Uterus (tissue), 4 donors: ENCODE measurements at places on chromosomes 1 and 21. TPM values are rescaled to one million over a fixed set of nuclear protein-coding genes. Genes with fewer than 3 reads are reported as not detected.

GRCh38 chr1:201954263-201955008, 867 bp upstream of the TIMM17A start:
- peak overlapping the region; percentile 66 for H3K4me3 ChIP-seq
- DNase-seq, result no peak
- no peaks in the 10 kb centered on the region for H3K27me3 ChIP-seq
- no peaks in the 10 kb centered on the region for H3K36me3 ChIP-seq
- H3K4me1 ChIP-seq, result no peaks in the 10 kb centered on the region

- no peaks in the 10 kb centered on the region for H3K36me3 ChIP-seq
- no peaks in the 10 kb centered on the region for H3K27me3 ChIP-seq
- H3K4me3 ChIP-seq, result no peak overlapping the region
- DNase-seq, result no peak
- H3K27ac ChIP-seq, result no peak overlapping the region
These were observed 205.1 kb upstream of the SGIP1 start for GRCh38 chr1:66328896-66329295.

DNA sequence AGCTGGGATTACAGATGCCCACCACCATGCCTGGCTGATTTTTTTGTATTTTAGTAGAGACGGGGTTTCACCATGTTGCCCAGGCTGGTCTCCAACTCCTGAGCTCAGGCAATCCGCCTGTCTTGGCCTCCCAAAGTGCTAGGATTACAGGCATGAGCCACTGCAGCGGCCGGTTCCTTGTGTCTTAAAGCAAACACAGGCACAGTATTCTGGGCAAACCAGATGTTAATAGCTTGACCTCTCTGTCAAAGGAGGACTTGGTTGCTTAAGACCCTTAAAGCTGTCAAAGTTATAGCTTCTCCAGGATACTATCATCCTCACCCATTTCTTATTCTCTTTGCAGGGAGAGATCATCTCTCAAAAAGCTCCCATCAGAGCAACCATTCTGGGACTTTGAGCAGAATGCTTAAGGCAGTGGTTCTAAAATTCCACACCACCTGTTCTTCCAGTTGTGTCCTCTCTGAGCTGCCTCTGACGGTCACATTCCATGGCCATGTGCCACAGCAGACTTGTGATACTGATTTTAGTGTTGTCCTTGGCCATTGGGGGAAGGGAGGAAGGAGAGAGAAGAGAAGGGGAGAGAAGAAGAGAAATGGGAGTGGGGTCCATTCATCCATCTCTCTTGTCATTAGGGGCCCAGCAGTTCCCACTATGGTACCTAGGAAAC, 81.8 kb downstream of the PBX1 start:
- H3K27me3 ChIP-seq, result no peaks in the 10 kb centered on the region
- peak overlapping the region; percentile 83 for H3K27ac ChIP-seq
- DNase-seq, result no peak
- no peaks in the 10 kb centered on the region for H3K36me3 ChIP-seq
- H3K4me3 ChIP-seq, result no peak overlapping the region

GRCh38 chr1:175885326-175885725, 141.9 kb upstream of the TNR start:
- no peak for DNase-seq
- H3K4me3 ChIP-seq, result no peak overlapping the region
- no peak overlapping the region for H3K27ac ChIP-seq
- no peaks in the 10 kb centered on the region for H3K4me1 ChIP-seq

The OR10Z1 gene
- total RNA-seq, result not detected

The SLC9A1 gene
- total RNA-seq, result 3.1 TPM

DNA sequence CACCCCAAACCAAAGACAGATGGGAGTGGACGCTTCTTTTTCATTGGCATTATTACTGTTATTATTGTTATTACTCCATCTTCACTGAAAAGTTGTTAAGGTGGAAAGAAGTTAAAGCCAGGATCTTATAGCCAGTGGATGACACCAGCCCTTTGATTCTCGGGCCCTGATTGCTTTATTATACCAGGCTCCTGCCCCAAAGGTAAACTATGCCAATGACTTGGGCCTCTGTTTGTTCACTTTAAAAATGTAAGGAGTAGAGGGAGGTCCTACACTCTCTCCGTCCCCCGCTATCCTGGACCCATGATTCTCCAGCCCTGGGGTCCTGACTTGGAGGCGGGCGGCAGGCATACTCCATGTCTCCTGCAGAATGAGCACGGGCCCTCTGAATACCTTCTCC, 106.8 kb downstream of the TOMM20 start:
- H3K27me3 ChIP-seq, result no peaks in the 10 kb centered on the region
- no peak overlapping the region for H3K4me3 ChIP-seq
- H3K4me1 ChIP-seq, result peaks cover 6% of the 10 kb centered on the region

The PRAMEF10 gene
- total RNA-seq, result not detected

DNA sequence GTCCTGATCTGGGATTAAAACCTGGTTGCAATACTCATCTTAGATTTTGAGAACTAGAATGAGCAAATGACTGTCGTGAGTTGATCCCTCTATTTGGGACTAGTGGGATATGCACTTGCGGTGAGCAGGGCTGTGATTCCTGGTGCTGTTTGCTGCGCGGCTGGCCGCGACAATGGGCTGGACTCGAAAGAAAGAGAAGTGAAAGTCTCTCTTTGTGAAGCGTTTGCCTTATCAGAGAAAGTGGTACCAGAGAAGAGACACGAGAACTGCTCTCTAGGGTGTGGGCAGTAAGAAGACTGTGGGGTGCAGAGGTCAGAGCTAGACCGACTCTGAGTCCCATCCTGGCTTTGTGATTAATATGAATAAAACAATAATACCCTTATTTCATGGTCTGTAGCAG, 8.6 kb downstream of the ST6GALNAC3 start:
- H3K36me3 ChIP-seq, result no peaks in the 10 kb centered on the region
- DNase-seq, result no peak
- H3K27me3 ChIP-seq, result no peaks in the 10 kb centered on the region
- no peak overlapping the region for H3K27ac ChIP-seq
- no peak overlapping the region for H3K4me3 ChIP-seq
- peaks cover 4% of the 10 kb centered on the region for H3K4me1 ChIP-seq

- DNase-seq, result no peak
- H3K36me3 ChIP-seq, result no peaks in the 10 kb centered on the region
- no peak overlapping the region for H3K4me3 ChIP-seq
- no peak overlapping the region for H3K27ac ChIP-seq
- no peaks in the 10 kb centered on the region for H3K27me3 ChIP-seq
These were observed 21.8 kb downstream of the RC3H1 start for GRCh38 chr1:174000371-174000770.

The TBX19 gene
- 1.4 TPM for total RNA-seq

DNA sequence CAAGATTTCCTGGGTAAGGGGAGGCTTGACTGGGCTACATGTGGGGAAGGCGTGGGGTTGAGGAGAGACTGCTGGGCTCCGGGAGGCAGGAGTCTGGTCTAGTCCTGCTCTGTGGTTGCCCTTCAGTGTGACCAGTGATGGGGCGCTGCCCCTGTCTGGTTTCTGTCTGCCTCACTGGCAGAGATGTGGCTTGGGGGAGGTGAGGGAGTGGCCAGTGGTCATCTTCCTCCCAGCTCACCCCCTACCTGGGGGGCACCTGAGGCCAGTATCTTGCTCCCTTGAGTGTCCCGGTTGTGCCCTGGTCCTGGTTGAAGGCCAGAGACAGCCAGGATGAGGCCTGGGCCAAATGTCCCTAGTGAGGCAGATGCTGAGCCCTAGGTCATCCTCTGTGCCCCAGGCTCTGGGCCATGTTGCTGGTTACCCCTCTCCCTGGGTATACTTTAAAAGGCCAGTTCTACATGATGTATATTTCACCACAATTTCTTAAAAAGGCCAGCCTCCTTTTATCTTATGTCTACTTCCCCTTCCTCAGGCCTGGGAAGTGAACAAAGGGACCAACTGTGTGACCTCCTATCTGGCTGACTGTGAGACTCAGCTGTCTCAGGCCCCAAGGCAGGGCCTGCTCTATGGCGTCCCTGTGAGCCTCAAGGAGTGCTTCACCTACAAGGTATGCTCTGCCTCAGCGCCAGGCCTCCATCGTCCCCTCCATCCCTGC, 10.5 kb downstream of the FAAH start:
- no peak overlapping the region for H3K4me3 ChIP-seq
- no peaks in the 10 kb centered on the region for H3K4me1 ChIP-seq
- H3K27ac ChIP-seq, result no peak overlapping the region
- no peaks in the 10 kb centered on the region for H3K27me3 ChIP-seq

GRCh38 chr1:180916771-180917170, 4.1 kb downstream of the KIAA1614 start:
- H3K27ac ChIP-seq, result no peak overlapping the region
- no peaks in the 10 kb centered on the region for H3K27me3 ChIP-seq
- no peak for DNase-seq
- no peak overlapping the region for H3K4me3 ChIP-seq

DNA sequence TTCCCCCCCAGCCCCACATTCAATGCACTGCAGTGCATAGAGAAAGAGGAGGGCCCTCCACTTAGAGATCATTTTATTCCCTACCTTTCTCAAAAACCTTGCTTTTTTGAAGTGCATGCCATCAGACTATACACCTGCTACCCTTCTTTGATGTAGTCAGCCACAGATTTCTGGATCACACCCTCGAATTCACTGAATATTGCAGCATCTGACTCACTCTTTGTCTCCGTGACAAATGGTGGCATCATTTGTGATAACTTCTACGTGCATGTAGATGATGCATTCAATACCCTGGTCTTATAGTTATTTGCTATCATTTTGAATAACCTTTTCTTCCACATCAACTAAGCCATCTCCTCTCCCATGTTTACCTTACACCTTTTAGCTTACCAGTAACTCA, 310.3 kb upstream of the SGIP1 start:
- no peaks in the 10 kb centered on the region for H3K27me3 ChIP-seq
- no peak overlapping the region for H3K27ac ChIP-seq
- no peaks in the 10 kb centered on the region for H3K4me1 ChIP-seq
- no peak for DNase-seq
- no peaks in the 10 kb centered on the region for H3K36me3 ChIP-seq

The NBL1 gene
- total RNA-seq, result 74.8 TPM

- no peak overlapping the region for H3K4me3 ChIP-seq
- H3K27me3 ChIP-seq, result no peaks in the 10 kb centered on the region
- H3K36me3 ChIP-seq, result no peaks in the 10 kb centered on the region
- no peak overlapping the region for H3K27ac ChIP-seq
These were observed 7.4 kb downstream of the SLC30A2 start for GRCh38 chr1:26038477-26038876.

The TNFSF4 gene
- 1.5 TPM for total RNA-seq

The SCMH1 gene
- 105 TPM for total RNA-seq

- no peak overlapping the region for H3K4me3 ChIP-seq
- DNase-seq, result no peak
- no peaks in the 10 kb centered on the region for H3K27me3 ChIP-seq
- H3K27ac ChIP-seq, result no peak overlapping the region
- H3K4me1 ChIP-seq, result no peaks in the 10 kb centered on the region
- no peaks in the 10 kb centered on the region for H3K36me3 ChIP-seq
These were observed 801.7 kb upstream of the BRINP3 start for GRCh38 chr1:191279266-191279800.

DNA sequence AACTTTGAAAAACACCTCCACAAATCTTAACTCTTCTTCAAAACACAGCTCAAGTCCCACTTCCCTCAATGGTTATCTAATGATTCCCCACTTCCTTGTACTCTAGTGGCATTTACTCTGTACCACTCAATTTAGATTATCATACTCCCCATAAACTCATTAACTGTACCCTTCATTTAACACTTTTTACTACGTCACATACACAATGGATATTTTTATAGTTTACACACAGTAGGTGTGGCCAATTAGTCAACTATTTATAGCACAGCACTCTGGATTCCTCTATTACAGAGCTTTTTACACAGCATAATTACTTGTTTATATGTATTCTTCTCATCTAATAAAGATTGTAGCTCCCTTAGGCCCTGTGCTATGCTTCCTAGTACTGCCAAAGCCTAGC, 62.1 kb downstream of the FOXJ3 start:
- H3K27me3 ChIP-seq, result no peaks in the 10 kb centered on the region
- no peaks in the 10 kb centered on the region for H3K36me3 ChIP-seq
- H3K4me3 ChIP-seq, result no peak overlapping the region
- no peaks in the 10 kb centered on the region for H3K4me1 ChIP-seq
- no peak for DNase-seq
- H3K27ac ChIP-seq, result no peak overlapping the region

DNA sequence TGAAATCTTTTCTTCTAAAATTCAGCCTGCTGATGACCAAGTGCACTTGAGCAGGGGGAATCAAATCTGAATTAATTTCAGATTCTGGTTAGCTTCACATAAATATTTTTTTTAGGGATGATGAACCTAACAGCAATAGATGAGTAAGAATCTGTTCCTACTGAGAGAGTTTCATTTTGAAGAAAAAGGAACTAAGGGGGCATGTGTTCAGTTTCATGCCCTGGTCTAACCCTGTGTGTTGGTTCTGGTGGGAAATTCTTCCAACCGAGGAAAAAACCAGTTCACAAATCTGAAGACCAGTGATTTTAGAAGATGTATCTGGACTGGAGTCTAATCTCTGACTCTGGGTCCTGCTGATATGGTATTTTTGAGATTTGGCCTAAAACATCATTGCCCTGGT, 13.7 kb downstream of the SELL start:
- no peak overlapping the region for H3K4me3 ChIP-seq
- no peak for DNase-seq
- H3K4me1 ChIP-seq, result no peaks in the 10 kb centered on the region
- no peak overlapping the region for H3K27ac ChIP-seq

The C1orf210 gene
- total RNA-seq, result 0.62 TPM

The LDLRAP1 gene
- total RNA-seq, result 8.5 TPM

The FCRL6 gene
- not detected for total RNA-seq

GRCh38 chr21:41765973-41766882, 624 bp downstream of the RIPK4 start:
- H3K27ac ChIP-seq, result no peak overlapping the region
- no peaks in the 10 kb centered on the region for H3K4me1 ChIP-seq

The CFAP107 gene
- total RNA-seq, result not detected

DNA sequence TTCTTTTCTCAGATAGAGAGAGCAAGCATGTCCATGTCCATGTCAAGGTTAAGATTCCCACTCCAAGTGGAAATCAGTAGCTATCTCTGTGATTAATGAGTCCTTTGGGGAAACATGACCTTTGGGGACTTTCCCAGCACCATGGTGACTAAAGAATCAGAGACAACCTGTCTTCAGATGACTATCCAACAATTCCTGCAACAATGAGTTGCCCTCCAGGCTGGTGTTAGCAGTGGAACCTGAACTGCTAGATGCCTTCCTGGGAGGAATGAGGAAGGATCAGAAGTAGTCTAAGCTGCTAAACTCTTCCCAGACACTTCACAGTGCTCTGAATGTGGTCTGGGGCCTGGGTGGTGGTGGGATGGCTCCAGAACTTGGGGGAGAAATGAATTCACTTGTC, 6.5 kb downstream of the S100A9 start:
- no peaks in the 10 kb centered on the region for H3K4me1 ChIP-seq
- no peak overlapping the region for H3K27ac ChIP-seq
- no peak overlapping the region for H3K4me3 ChIP-seq
- no peaks in the 10 kb centered on the region for H3K36me3 ChIP-seq
- no peak for DNase-seq
- H3K27me3 ChIP-seq, result no peaks in the 10 kb centered on the region

GRCh38 chr1:48916130-48917069, 139.7 kb upstream of the BEND5 start:
- no peak overlapping the region for H3K4me3 ChIP-seq
- no peaks in the 10 kb centered on the region for H3K4me1 ChIP-seq
- H3K27me3 ChIP-seq, result no peaks in the 10 kb centered on the region
- DNase-seq, result no peak
- no peaks in the 10 kb centered on the region for H3K36me3 ChIP-seq

GRCh38 chr1:110048923-110049601, 14.6 kb downstream of the STRIP1 start:
- no peak overlapping the region for H3K27ac ChIP-seq
- DNase-seq, result no peak
- H3K4me3 ChIP-seq, result no peak overlapping the region
- no peaks in the 10 kb centered on the region for H3K27me3 ChIP-seq
- H3K4me1 ChIP-seq, result no peaks in the 10 kb centered on the region
